GM12891 (cell line): ENCODE measurements at places on chromosomes 12 and 14.

GRCh38 chr12:112218150-112218549, 92.8 kb downstream of the TRAFD1 start:
- DNase-seq: no peak

GRCh38 chr12:104551-105081, 38.0 kb downstream of the IQSEC3 start:
- no peak for DNase-seq

GRCh38 chr12:24134092-24134491, 184.6 kb upstream of the SOX5 start:
- DNase-seq: no peak

DNA sequence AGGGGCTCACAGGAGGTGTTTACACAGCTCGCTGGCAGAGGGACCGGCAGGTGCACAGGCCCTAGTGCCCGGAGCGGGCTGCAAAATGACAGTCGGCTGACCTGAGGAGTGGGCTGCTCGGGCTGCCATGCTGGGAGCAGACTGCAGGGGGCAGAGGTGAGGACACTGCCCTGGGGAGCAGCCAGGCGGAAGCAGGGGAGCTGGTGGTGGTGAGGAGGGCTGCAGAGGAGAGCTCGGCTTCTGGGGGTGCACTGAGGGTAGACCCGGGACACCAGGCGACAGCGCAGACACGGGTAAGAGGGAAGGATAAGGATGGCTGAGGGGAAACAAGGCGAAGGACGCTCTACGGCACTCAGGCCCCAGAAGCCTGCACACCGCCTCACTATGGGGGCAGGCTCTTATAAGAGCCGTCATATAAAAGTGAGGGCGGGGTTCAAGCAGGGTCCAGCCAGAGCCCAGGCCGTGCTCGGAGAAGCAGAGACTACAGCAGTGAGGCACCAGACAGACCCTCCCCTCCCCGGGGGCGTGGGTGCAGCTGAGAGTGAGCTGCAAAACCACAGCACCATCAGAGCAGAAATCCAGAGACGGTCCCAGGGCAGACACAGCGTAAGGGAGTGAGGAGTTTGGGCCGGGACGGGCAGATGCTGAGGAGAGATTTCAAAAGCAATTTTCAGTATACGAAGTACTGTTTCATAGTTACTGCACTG, 62.5 kb downstream of the CCDC88C start:
- DNase-seq: no peak

GRCh38 chr14:89378119-89378518, 38.9 kb downstream of the FOXN3 start:
- no peak for DNase-seq

DNA sequence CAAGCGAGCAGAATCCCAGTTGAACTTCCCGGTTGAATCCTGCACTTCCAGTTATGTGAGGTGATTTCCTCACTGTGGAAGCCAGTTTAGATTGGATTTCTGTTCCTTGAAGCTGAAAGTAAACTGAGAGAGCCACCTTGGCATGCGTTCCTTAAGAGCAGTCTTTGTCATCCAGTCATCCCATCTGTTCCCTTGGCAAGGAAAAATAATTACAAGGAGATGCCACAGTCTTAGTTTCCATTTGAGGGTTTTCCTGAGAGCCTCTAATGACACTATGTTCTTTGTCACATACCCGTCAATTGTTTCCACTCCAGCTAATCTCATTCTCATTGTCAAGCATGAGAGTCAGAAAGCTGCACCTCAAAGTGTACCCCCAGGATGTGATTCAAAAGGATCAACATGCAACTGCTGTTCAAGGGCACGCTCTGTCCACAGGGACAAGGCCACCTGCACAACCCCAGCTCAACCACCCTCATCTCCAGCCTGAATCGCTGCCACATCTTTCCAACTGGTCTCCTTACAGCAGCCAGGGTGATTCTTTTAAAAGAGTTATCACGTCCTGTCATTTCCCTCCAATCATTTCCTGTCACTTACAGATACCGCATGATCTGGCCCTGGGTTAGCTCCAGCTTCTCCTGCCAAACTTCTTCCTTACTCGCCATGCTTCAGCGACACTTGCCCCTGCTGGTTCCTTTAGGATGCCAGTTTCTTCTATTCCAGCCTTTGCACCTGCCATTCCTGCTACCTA, 18.0 kb upstream of the TCP11L2 start:
- no peak for DNase-seq

GRCh38 chr12:5478081-5478706, 46.3 kb downstream of the NTF3 start:
- no peak for DNase-seq

DNA sequence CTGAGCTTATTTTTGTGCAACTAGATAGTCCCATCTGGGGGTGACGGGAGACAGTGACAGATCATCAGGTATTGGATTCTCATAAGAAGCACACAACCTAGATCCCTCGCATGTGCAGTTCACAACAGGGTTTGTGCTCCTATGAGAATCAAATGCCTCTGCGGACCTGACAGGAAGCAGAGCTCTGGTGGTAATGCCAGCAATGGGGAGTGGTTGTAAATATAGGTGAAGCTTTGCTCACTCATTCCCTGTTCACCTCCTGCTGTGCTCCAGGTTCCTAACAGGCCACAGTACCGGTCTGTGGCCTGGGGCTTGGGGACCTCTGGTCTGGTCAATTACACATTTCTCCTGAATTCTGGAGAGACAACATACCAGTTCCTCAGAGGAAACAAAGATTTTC, 39.0 kb downstream of the GABARAPL1 start:
- DNase-seq: no peak

- no peak for DNase-seq
Measured at GRCh38 chr14:24900269-24901100, 149.5 kb downstream of the STXBP6 start.

DNA sequence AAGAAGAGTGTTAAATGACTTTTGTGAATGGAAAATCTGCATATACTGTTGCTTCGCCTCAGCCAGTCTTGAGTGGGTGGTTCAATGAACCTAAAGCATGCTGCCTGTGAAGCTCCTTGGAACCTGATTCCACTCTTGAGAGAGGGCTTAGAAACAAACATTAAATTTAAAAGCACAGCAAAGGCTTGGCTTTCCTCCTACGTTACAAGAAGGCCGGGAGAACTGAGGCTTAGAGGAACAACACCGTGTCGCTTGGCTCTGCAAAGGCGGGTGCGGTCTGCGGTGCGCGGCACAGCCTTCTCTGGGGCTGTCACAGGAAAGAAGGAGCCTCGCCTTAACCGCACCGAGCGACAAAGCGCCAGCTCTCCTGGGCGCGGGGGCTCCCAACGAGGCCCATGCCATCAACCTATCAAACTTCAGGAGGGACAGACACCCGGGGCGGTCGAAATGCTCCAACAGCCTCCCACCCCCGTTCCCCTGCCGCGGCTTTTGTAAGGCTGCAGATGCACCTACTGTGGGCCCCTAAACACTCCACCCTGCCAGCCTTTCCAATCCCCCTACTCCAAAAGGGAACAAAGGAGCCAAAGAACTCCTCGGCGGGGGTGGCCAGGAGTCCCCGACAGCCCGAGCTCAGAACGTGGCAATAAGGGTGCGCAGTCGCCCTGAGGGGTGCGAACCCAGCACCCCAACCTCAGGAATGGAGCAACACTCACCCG, 729 bp downstream of the OSBPL8 start:
- DNase-seq: peak; percentile 13

GRCh38 chr14:63565448-63565847, 22.3 kb upstream of the PPP2R5E start:
- DNase-seq: no peak

- DNase-seq: no peak
Measured at GRCh38 chr12:124655698-124656516, 88.5 kb upstream of the NCOR2 start.

- no peak for DNase-seq
Measured at GRCh38 chr14:57346741-57347140, 43.6 kb upstream of the NAA30 start.

GRCh38 chr12:93882763-93883162, 205.6 kb downstream of the CRADD start:
- no peak for DNase-seq

- no peak for DNase-seq
Measured at GRCh38 chr12:58140395-58140794, 199.0 kb downstream of the ATP23 start.

- DNase-seq: no peak
Measured at GRCh38 chr12:56715798-56716197, 9.3 kb downstream of the NACA start.

GRCh38 chr14:105864651-105865265, 338.4 kb downstream of the TMEM121 start:
- DNase-seq: no peak

- DNase-seq: peak; percentile 68
Measured at GRCh38 chr14:91373591-91374254, 43.9 kb downstream of the CCDC88C start.

- no peak for DNase-seq
Measured at GRCh38 chr14:48023881-48024280, 348.5 kb upstream of the MDGA2 start.

GRCh38 chr14:54864526-54864925, 38.1 kb downstream of the GCH1 start:
- no peak for DNase-seq

- DNase-seq: no peak
Measured at GRCh38 chr12:107468182-107468581, 217.4 kb upstream of the PWP1 start.

- no peak for DNase-seq
Measured at GRCh38 chr14:51717766-51718165, 66.1 kb downstream of the FRMD6 start.

- no peak for DNase-seq
Measured at GRCh38 chr12:21678959-21679358, 21.3 kb upstream of the LDHB start.

DNA sequence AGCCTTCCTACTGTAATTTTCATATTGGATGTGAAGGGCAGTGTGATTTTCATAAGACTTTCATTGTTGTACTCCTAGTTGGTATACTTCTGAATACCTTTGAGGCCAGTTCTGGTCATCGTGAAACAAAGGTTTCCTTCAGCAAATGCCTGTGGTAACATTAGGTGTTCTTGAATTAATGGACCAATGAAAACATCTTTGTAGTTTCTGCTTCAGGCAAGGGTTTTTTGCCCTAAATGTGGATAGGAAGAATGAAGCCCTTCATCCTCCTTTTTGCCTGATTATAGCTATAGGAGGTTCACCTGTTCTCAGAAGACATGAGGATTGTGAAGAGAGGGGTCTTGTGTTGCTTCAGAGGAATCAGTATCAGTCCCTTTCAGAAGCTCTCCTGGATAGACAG, 60.7 kb downstream of the PTPN11 start:
- DNase-seq: no peak

- no peak for DNase-seq
Measured at GRCh38 chr12:99111600-99111999, 466.5 kb downstream of the APAF1 start.

DNA sequence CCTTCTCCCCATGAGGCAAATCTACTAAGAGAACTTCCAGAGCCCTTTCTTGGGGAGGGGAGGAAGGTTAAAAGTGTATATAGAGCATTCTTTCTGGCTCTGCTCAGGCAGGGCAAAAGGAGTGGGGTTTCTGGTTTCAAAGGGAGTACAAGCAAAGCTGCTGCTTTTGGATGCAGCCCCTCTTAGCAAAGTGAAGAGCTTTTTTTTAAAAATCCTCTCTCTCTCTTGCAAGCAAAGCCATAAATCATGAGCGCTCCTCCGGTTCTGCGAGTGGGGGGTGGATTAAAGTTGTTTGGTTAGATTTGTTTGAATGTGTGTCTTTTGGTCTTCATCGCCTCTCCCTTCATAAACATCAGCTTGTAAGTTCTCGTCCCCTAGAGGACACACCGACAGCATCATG, 546.6 kb upstream of the TBX3 start:
- DNase-seq: no peak

DNA sequence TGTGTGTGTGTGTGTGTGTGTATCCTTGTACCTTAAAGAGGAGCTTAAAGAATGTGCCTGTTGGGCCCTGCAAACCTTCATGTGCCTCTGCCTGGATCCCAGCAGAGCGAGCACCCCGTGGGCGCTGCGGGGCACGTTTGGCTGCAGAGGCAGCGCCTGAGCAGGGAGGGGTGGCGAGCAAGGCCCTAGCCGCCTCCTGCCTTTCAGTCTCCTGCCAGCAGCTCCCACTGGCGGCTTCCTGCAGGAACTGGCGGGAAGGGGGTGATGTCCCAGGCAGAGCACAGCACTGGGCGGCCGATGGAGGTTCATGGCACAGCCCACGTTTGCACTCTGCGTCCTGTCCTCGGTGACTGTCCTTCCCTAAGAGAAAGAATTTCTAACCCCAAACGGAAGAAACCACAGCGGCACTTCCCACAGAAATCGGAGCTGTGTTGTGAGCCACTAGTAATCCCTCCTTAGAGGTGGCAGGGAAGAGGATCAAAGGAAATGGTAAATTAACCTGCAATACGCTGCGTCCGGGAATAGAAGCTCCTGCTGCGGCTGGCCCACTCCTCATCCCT, 19.8 kb downstream of the ZBTB42 start:
- DNase-seq: no peak
